Stimulated activated CD8-positive, alpha-beta memory T cell treated with anti-CD3 and anti-CD28 coated beads, Interleukin-7, amount 100 ng/mL, for 48 hours (primary cell): ENCODE measurements at places on chromosomes 12 and 14.
A peak's percentile ranks its signal among the peaks of the same experiment; 100 is the strongest.

DNA sequence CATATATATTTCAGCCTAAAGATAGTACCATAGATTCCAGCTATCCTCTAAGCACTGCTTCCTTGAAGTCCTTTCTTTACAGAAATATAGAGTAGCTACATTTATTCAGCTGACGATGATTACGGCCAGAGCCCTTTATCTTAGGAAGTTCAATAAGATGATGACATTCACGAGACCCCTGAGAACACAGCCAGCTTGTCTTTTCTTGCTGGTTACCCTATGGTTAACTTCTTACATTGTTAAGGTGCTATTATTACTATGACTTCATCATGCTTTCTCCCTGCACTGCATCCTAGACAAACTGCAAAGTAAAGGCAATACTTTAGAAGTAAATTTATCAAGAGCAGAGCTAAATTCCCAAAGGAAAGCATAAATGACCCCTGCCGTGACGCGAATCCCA, 214.4 kb upstream of the LRFN5 start:
- DNase-seq, result no peak

GRCh38 chr12:106149096-106149784, 10.5 kb upstream of the NUAK1 start:
- no peak for DNase-seq

DNA sequence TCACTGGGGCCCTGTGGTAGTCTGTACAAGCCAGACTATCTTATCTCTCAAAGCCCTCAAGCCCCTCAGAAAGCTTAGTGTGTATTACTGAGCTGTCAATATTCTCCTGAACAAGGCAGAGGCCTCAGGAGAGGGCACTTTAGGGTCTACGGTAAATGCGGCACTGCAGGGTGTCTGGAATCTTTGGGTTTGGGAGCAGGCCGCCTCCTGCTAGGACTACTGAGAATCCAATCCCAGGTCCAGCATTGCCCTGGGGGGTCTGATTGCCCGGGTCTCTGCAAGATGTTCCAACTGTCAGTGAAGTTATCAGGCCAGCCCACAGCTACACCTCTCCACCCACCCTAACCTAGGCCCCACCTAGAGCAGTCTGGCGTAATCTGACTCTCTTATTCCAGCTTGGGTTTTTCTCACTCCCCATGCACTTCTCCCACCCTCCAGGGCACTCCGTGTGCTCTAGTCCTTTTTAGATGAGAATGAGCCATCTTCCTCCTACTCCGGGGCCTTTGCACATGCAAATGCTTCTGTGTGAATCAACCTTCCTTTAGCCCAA, 4.3 kb upstream of the ZFP36L1 start:
- DNase-seq, result no peak

DNA sequence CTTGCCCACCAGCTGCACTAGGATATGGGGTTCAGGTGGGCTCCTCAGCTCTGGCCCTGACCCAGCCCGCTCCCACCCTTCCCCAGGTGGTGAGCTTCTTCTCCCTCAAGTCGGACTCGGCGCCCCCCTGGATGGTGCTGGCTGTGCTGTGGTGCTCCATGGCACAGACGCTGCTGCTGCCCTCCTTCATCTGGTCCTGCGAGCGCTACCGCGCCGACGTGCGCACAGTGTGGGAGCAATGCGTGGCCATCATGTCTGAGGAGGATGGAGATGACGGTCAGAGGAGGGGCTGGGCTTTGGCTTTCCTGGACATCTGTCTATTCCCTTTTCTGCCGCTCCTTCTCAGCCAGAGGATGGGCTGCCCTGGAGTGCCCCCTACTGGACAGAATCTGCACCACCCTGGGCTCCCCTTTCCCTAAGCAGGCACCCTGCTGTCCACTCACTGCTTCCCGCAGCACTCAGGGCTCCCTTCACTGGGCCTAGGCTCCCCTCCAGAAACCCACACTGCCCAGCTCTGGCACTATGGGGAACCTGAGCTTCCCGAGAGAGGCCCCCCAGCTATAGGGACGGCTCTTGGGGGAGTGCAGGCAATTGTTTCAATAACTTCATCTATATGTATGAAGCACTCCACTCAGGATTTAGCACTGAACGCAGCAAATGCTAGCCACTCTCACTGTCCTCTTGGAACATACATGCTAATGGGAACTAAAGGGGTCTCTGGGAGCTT, 2.6 kb upstream of the P3H3 start:
- peak; percentile 56 for DNase-seq

GRCh38 chr12:98618952-98619351, 25.5 kb downstream of the SLC25A3 start:
- no peak for DNase-seq

- DNase-seq, result no peak
Measured at GRCh38 chr12:57091638-57092528, 3.0 kb downstream of the NAB2 start.

- DNase-seq, result no peak
Measured at GRCh38 chr12:71164166-71164565, 6.4 kb upstream of the TSPAN8 start.

DNA sequence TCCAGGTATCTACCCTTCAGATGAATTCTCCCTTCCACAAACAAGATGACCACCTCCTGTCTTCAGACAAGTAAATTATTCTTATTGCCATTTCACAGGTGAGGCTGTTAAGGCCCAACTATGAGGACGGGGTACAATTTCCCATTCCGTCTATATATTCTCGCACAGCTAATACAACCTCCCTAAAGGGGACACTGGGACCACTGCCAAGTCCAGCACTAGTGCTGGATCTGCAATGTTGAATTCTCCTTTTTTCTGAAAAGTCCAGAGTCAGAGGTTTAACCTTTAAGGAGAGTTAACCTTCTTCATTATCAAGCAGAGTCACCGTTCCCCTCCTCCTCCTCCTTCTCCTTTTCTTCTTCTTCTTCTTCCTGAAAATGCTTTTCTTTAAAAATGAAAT, 130.4 kb upstream of the PARP11 start:
- DNase-seq, result no peak

DNA sequence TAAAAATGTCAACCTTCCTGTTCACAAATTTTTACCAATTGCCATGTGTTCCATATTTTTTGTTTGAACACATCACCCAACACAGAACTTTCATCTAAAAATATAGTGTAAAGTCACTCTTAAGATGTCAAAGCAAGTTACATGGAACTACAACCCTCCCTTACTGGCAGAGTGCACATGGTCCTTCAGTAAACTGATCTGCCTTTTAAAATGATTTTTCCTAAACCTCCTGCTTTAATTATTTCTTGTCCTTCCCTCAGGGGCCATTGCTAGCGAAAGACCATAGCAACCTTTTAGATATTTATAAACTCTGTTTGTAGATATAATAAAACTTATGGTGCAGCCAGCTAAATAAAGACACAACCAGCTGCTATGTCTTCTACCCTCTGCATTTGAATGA, 255.2 kb upstream of the FAR2 start:
- DNase-seq, result no peak

DNA sequence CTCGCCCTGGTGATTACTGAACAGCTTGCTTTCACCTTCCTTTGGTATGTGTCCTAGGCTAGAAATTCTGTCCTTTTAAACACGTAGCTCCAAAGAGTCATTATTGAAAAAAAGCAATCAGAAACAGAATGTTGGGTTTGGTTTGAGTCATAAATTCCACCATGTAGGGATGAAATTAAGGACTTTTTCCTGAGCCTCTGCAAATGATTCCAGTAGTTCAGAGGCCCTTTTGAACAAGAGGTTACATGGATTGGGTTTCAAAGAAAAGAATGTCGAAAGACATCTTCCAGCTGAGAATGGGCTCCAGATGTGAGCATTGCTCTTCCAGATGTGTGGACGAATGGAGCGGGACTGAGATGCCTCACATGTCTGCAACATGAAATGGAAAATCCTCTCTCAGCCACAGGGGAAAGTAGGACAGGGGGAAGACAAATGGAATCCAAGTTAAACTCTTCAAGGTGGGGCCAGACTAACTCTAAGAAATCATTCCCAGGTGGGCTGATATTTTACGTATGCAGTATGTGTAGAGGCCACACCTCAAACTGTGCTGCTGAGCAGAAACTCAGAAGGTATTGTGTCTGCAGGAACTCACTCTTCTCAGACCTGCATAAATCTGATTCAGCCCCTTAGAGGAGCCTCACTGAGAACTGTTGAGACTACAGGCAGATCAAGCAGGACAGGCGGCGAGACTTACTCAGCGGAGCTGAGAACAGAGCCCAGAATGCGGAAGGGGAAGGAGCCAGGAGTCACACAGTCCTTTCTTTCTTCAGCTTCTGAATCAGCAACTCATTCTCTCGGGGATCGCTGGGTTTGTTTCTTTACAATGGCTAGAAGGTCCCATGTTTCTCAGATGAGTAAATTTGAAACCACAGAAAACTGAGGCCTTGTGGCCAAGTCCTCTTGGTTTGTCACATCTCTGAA, 23.3 kb upstream of the EMP1 start:
- no peak for DNase-seq

- no peak for DNase-seq
Measured at GRCh38 chr12:54019091-54019811, 9.0 kb upstream of the HOXC6 start.

GRCh38 chr12:19575337-19576243, 136.3 kb downstream of the AEBP2 start:
- no peak for DNase-seq

GRCh38 chr12:96198965-96199364, 4.8 kb downstream of the ELK3 start:
- no peak for DNase-seq

DNA sequence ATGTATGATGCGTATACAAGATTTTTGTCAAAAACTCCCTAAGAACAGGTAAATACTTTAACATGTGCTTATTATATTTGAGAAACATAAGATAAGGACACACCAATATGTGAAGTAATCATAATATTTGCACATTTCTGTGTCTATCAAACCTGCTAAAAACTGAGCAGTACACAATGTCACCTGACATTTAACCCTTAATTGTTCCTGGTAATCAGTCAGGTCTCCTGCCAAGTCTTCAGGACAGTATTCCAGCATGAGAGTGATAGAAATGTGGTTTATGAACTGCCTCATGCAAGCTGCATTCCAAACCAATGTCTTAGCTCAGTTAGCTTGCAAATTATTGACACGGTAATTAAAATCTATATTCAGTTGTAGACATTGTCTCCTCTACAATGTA, 4.2 kb downstream of the SOX5 start:
- DNase-seq, result no peak

GRCh38 chr14:33280646-33281045, 342.0 kb downstream of the NPAS3 start:
- no peak for DNase-seq

GRCh38 chr12:26573225-26573909, 259.6 kb downstream of the ITPR2 start:
- no peak for DNase-seq

DNA sequence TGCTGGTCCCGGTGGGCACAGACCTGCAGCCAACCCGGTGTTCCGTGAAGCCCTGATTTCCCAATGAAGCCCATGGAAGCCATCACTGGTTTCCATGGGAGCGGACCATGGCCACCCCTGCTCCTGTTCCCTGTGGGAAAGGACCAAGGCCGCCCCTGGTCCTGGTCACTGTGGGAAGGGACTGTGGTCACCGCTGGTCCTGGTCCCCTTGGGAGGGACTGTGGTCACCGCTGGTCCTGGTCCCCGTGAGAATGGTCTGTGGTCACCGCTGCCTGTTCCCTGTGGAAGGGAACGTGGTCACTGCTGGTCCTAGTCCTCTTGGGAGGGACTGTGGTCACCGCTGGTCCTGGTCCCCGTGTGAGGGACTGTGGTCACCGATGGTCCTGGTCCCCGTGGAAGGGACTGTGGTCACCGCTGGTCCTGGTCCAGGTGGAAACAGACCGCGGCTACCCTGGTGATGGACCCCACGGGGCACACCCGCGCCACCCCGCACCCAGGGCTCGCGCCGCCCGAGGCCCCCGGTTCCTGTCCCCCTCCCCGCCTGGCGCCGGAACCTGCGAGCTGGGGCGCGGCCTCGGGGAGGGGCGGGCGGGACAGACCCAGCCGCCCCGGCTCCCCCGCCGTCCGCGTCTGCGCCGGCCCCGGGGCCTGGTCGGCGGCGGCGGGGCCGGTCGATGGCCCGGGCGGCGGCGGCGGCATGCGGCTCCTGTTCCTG, at the start of gene GLT1D1:
Gene GLT1D1, plus strand, starts transcription at position 594 of the 715 bp plus-strand sequence. Its CDS starts 104 bp downstream, at position 698.
- DNase-seq, result no peak

- DNase-seq, result no peak
Measured at GRCh38 chr14:68782091-68782981, 10.5 kb downstream of the ZFP36L1 start.

- DNase-seq, result no peak
Measured at GRCh38 chr12:124774054-124774461, 89.6 kb downstream of the SCARB1 start.

- no peak for DNase-seq
Measured at GRCh38 chr12:5588591-5588990, 156.7 kb downstream of the NTF3 start.

- no peak for DNase-seq
Measured at GRCh38 chr14:29240066-29240465, 473.5 kb downstream of the FOXG1 start.

GRCh38 chr12:19440916-19441315, 1.6 kb downstream of the AEBP2 start:
- DNase-seq, result no peak

- no peak for DNase-seq
Measured at GRCh38 chr12:88866881-88867280, 286.6 kb upstream of the KITLG start.
